ENCODE measurements at places on chromosomes 2 and 18.

DNA sequence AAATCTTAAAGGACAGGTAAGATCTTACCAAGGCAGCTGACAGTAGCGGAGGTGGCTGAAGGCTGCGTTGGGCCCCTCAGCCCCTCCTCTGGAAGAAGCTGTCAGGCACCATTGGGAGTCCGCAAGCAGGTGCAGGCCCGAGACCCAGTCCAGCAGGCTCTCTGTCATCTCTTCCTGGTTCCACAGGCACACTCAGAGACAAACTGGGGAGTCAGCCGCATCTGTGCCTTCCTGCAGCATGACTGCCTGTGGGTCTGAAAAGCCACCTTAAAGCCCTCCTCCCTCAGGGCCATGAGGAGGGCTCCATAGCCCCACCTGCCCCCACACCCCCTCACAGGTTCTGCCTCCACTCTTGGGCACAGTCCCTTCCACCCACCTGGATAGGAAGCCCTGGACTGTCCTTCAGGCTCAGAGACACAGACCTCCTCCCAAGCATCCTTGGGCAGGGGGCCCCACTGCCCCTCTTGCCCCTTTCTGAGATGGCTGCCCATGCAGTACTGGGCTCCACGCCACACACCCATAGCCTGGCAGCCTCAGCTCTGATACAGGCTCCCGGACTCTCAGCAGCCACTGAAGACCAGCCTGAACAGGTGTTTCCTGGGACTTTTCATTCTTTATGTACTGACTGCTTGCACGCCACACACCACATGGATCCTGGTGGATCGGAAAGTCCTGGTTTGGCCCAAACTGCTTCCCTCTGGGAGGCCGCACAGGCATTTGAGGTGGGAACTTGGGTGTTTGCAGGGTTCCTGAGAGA, 239.8 kb downstream of the SEPTIN10 start:
- no peak for DNase-seq

- DNase-seq, result no peak
Measured at GRCh38 chr2:230234122-230234722, 8.7 kb downstream of the SP140 start.

- no peak for DNase-seq
Measured at GRCh38 chr2:112765251-112765650, 842 bp upstream of the CKAP2L start.

GRCh38 chr2:19358242-19359020, at the start of gene OSR1:
Gene OSR1 (minus strand): TSS chr2:19358623. CDS start chr2:19353805, 4,818 bp downstream.
- peak; percentile 83 for DNase-seq
